ENCODE measurements at places on chromosomes 12 and 14.

DNA sequence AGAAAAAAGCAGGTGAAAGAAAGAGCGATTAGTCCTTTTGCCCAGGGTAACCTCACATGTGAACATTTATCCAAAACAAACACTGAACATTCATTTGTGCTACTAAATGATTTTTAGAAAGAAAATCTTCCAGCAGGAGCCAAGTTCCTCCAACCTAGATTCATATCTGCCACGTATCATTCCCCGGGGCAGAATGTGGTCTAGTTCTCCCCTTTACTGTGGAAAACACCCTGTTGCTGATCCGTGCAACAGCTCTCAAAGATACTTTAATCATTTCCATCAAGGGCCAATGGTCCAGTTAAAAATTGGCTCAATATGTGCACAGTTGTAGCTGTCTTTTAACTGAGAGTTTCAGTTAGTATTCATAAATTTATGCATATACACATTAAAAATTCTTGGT is 479.1 kb downstream of the ATP23 start:
- no peak for DNase-seq

DNA sequence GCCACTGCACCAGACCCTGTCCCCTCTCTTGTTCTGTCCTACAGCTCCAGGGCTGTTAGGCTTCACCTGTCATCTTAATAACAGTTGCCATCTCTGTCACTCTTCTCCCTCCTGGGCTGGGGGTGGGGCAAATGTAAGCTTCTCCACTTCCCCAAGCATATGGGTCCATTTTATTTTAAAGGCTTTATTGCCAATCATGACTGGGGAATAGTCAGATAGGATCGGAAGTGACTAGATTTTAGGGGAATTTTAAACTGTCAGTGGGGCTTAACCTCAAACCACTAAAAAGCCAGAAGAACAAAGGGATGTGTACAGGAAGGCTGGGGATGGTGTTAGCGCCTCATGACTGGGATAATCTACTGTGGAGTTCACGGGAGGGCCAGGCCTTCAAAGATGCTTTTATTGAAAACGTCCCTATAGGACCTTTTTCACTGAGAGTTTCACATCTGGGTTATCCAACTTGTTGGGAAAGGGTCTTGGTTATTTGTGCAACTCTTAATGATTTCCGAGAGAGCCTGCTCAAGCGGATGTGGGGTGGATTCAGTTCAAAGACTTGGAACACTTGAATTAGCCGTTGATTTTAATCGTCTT is 41.6 kb downstream of the CHST11 start:
- DNase-seq = no peak

DNA sequence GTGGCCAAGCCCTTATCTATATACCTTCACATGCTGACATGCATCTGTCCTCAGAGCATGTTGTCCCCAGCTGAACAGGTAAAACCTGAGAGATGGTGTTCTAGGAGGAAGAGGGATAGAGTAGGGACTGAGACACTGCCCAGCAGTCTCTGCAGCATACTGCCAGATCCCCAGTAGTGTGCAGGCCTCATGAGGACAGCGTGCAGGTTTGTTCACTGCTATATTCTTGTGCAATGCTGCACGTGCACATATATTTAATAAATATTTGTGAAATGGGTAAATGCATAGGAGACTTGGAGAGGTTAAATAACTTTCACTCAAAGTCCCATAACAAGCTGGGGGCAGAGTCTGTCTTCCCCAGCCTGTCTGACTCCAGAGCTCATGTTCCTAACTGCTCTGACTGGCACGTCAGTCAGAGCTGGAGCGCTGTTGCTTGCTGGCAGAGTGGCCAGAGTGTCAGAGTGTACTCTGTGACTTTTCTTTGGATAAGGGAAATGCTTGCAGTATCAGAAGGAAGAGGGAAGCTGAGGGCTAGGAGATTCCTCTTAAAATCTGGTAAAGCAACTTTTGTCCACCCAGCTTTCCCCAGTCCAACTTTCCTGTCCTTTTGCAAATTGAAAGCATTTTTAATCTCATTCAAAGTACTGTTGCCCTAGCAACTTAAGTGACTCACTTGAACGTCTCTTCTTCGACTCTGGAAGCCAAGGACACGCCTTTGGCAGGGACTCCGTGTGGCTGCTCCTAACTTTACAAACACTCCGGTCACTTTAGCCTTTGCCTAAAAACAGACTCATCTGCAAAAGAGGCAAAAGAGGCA is 14.9 kb upstream of the POLR3B start:
- no peak for DNase-seq

DNA sequence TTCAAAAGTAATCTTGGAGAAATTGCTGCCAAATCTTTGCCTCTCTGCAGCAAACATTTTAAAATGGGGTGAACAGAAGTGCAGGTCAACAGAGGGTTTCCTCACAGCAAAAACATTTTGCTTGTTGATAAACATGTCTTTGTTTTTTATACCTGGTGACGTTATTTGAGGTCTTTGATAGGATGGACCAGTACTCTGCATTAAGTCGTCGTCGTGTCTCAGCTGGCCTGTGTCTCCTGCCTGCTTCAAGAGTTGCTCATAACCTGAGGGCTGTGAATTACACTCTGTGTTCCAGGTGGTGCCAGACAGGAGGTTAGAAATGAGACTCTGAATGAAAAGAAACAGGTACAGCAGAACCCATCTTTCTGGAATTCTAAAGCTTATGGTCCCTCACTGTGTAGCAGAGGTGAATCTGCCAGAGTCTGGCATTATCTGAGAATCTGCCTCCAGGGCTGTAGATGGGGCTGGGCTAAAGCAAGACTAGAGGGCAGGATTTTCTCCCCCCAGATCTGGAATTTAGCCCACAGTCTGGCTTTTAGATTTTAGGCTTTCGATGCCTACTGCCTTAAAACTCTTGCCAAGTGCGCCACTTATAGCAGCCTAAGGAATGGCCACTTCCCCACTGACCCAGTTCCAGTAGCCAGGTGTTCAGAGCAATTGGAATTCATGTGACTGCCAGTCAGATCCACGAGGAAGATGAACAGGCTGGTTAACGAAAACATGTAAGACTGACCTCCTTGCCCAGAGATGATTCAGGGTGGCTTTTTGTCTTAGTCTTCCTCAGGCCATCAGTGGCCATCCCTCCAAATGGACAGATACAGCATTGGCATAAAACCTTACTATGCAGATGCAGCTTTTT is 161.2 kb downstream of the PRKCH start:
- no peak for DNase-seq

DNA sequence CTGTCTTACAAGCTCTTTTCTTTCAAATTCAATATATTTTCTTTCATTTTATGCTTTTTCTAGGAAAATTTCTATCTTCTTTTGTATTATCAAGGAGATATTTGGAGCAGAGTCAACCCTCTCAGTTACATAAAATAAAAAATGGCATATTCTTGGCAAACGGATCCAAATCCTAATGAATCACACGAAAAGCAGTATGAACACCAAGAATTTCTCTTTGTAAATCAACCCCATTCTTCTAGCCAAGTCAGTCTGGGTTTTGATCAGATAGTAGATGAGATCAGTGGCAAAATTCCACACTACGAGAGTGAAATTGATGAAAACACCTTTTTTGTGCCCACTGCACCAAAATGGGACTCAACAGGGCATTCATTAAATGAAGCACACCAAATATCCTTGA is 20.6 kb downstream of the PIK3C2G start:
- no peak for DNase-seq

- no peak for DNase-seq
Observed at GRCh38 chr12:117045160-117046010, 53.8 kb downstream of the TESC start.

DNA sequence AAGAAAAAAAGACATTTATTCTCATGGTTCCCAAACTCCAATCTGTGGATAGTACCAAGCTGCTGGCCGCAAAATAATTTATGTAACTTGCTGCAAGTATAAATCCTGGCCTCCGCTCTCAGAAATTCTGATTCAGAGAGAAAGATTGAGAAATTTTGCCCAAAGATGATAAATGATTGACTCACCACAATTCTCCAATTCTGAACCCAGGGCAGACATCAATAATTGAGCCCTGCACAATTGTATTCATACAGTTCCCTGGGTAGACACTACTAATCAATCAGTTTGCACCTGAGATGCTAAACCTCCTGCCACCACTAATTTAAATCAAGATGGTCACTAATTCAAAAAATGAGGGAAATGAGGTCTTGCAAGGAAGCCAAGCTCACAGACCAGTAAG is 38.2 kb downstream of the TRPV4 start:
- DNase-seq = no peak

- DNase-seq = peak; percentile 49
Observed at GRCh38 chr14:59463787-59464485, 1.2 kb downstream of the GPR135 start.

GRCh38 chr14:79378020-79378419 is 833.3 kb downstream of the DIO2 start:
- DNase-seq = no peak

GRCh38 chr14:43729143-43729542 is 777.9 kb downstream of the FSCB start:
- no peak for DNase-seq

GRCh38 chr12:122088179-122088810 is 9.7 kb downstream of the MLXIP start:
- no peak for DNase-seq

GRCh38 chr12:27464220-27464554 is 17.7 kb downstream of the SMCO2 start:
- DNase-seq = peak; percentile 19

DNA sequence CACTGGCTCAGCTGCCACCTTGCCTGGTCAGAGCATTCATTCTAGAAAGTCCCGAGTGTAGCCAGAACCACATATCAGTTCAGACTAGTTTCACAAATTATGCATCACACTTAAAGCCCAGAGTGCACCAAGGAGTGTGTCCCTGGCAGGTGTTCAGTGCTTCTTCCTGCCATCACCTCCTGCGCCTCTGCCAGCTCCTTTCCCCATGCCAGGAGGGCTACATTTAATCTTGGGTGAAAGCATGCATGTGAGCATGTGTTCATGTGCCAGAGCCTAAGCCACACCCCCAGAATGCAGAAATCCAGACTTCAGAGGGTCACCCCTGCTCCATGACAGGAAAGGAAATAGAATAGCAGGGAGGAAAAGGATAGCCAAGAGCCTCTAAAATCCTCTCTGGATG is 381.6 kb downstream of the DPF3 start:
- DNase-seq = no peak

- no peak for DNase-seq
Observed at GRCh38 chr14:62939970-62940369, 105.3 kb downstream of the KCNH5 start.

- DNase-seq = no peak
Observed at GRCh38 chr12:99658671-99659349, 11.3 kb downstream of the GARIN6 start.

DNA sequence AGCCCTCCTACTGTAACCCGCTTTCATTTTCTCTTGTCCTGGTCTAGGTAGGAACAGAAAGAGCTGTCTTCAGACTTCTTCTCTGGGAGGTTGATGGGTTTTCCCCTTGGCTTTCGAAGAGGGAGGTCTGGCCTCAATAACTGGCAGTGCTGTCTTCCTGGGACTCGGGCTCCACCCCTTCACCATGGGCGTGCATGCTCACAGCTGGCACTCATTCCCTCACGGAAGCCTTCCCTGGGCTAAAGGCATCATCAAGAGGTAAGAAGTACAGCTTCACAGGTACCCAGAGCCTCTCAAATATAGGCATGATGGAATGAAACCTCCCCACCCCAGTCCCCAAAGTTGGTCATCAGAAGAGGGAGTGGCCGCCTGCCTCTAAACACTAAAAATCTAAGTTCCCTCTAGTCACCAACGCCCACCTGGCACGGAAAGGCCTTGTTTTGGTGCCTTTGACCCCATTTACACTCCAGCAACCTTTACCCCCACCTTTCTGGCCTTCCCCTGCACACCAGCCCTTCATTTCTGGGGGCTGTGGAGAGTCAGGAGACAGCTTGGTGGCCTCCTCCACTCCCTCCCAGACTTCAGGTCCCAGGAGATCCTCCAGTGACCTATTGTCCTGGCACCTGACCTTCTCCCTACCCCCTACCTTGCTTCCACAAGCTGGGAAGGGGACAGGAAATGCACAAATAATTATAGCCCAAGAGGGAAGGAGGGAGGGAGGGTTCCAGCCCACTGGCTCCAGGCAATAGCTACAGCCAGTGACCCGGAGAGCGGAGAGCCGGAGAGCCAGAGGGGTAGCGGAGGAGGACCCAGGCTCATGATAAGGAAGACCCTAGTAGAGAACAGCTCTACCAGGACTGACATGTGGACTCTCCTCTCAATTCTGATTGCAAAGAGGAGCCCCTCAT is 2.8 kb downstream of the RAPGEF3 start:
- no peak for DNase-seq

DNA sequence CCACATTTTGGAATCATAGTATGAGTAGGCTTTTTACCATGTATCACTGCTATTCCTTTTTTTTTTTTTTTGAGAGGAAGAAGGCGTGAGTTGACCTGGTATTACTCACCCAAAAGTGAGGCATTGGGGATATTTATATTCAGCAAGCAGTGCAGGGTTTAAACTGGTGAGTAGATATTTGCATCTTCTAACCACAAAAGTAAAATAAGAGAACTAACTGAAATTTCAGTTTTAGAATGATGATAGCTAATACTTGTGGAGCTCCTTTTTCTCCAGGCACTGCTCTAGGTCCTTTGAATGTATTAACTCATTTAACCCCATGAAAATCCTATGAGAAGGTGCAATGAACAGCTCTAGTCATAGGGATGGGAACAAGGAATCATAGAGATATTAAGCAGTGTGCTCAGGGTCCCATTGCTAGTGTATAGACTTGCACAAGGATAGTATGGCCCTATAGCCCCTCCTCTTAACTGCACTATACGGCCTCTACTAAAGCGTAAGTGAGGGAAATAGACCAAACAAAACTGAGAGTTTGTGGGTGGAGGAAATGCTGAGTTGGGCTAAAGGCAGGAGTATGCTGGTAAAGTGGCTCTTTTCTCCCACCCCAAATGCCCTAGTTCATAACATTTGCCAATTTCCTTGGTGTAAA is 104.3 kb upstream of the MAX start:
- DNase-seq = peak; percentile 38

GRCh38 chr12:2575245-2575644 is 219.5 kb upstream of the FKBP4 start:
- no peak for DNase-seq

GRCh38 chr14:51527073-51527472 is 124.6 kb upstream of the FRMD6 start:
- no peak for DNase-seq

GRCh38 chr12:49582201-49582600 is 14.3 kb upstream of the MCRS1 start:
- no peak for DNase-seq

GRCh38 chr14:75969126-75969525 is 12.7 kb downstream of the TGFB3 start:
- no peak for DNase-seq

DNA sequence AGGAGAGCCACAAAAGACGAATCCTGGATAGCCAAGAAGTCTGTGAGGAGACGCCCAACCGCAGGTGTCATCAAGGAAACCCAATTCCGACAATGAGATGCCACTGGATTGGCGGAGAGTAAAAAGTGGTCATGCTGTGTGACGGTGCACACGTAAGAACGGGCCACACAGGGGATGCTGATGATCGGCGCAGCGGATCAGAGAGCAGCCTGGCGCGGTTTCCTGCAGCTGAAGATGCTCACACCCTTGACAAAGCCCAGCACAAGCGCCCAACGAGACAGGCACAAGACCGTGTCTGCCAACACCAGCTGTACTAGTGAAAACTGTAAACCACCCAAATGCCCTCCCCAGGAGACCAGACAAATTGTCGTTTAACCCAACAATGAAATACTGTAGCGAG is 55.8 kb downstream of the CCDC85C start:
- no peak for DNase-seq

Measured in activated naive CD8-positive, alpha-beta T cell treated with anti-CD3 and anti-CD28 coated beads for 36 hours (primary cell).